ENCODE measurements at places on chromosomes 7 and 10.

GRCh38 chr7:107836237-107837144, 33.5 kb upstream of the SLC26A3 start:
- DNase-seq: no peak

- DNase-seq: no peak
Observed at GRCh38 chr7:43619213-43620012, 36.5 kb downstream of the STK17A start.

DNA sequence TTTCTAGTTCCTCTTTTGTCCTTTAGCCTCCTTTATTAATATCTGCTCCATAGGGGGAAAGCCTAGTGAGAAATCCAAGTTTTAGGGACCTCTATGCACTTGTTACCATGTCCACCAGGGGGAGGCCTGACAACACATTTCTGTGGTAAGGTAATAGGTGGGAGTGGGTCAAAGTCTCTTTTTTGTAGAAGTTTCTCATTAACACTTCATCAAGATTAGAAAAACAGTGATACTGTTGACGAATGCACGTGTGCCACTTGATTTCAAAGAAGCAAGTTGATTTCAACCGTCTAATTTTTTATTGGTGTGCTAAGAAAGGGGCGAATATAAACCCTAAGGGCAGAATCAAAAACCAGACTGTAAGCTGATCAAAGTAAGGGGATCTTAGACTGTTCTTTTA, 30.6 kb downstream of the CISD1 start:
- DNase-seq: peak; percentile 38

DNA sequence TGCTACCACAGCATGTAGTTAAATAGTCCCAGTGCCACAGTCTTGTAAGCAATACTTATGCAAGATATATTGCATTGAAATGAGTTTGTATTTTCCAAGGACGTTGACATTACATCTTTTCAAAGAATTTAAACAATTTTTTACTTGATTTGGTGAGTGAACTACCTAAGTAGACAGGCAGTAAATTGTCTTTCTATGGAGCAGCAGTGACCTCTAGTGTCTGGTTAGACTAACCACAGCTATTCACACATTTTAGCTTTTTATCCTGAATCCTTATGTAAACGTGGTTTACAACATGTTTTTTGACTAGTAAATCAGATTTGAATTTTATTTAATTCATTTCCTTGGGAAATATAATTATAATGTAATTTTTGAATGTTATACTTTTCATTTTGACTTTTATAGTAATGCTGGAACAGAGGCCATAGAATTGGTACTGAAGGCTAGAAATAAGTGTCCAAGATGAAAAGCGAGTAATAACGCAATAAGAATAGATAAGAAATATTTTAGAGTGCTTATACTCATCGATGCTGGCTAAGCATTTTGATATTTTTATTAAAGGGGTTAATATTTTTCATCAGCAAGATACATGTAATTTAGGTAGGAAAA, 5.6 kb downstream of the LRRTM3 start:
- DNase-seq: no peak

DNA sequence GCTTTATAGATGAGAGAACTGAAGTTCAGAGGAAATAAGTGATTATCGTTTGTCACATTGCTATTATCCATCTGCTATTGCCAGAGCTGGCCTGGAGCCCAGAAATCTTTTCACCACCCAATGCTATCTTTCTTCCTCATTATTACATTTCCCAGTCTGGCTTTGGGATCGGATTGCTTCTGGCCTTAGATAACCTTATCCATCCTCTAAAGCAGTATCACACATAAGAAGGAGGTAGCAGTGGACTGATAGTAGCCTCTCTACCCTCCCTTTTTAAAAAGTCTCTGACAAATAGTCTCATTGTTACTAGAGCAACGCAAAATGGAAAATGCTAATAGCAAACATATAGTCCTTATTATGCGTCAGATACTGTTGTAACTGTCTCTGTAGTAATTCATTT, 1.3 kb upstream of the CLDN12 start:
- no peak for DNase-seq

DNA sequence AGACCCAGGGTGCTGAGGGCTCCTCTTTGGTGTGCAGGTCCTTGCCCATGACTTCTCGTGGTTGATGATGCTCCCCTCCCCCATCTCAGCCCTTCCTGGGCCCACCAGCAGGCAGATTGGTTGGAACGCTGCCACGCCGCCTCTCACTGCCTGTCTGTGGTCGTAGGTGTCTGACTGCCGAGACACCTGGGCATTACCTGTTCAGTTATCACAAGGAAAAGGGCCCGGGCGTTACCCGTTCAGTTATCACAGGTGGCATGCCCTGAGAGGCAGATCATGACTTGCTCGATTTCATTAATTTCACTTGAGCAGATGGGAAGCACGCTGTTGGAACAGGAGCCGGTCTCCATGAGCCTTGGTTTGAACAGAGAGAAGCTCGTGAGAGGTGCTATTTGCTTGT, 42.5 kb downstream of the TACR2 start:
- DNase-seq: no peak

GRCh38 chr7:124101173-124101768, 68.4 kb upstream of the TMEM229A start:
- no peak for DNase-seq

DNA sequence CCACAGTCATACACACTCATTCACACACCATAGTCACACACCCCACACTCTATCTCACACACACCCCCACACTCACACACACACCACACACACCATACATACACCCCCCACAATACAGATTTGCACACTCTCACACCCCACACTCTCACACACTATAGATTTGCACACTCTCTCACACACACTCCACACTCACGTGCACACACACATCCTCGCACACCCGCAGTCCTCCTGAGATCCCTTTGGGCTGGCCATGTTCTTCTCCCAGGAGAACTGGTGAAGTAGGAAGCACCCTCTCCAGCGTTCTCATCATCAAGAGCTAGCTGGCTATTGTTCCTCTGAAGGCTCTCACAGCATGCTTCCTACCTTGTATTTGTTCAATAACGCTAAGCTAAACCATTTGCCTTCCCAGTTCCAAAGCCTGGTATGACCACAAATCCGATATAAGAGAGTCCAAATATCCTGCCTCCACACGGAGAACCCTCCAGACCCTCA, 86.2 kb downstream of the HECW1 start:
- no peak for DNase-seq

DNA sequence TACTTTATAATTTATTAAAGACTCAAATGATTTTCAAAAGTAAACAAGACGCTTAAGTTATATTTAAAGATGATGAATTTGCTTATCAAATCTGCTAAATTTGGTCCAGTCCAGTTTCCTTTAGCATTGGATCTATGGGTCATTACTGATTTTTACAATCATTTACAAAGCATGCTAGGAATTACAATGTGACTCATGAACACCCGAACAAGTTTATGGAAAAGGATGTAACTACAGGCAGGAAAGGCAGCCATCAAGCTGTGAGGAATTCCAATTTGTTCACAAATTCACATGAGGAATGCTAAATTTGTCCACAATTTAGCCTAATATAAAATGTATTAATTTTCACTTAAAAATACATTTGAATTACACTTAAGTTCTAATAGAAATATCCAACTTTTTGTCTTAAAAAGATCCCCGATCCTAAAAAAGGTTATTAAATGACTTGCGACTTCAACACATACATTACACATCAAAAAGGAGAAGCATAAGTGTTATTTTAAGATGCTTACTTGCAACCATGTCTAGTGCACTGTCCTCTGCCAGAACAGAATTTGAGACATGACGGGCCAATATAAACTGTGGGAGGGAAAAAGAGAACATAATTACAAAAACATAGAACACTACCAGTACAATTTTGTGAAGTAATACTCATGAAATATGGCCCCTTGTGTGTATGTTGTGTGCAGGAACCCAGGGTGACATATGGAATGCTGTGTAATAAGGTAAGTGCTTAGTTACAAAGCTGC, 194.2 kb upstream of the SLC26A5 start:
- DNase-seq: no peak

- DNase-seq: no peak
Observed at GRCh38 chr7:69277366-69277765, 320.9 kb upstream of the AUTS2 start.

GRCh38 chr10:8054494-8055407, at the start of gene GATA3:
GATA3 (plus strand) TSS chr10:8054688; CDS start chr10:8055656, 968 bp downstream.
- peak; percentile 64 for DNase-seq

- no peak for DNase-seq
Observed at GRCh38 chr7:45082831-45083331, 5.9 kb downstream of the NACAD start.

DNA sequence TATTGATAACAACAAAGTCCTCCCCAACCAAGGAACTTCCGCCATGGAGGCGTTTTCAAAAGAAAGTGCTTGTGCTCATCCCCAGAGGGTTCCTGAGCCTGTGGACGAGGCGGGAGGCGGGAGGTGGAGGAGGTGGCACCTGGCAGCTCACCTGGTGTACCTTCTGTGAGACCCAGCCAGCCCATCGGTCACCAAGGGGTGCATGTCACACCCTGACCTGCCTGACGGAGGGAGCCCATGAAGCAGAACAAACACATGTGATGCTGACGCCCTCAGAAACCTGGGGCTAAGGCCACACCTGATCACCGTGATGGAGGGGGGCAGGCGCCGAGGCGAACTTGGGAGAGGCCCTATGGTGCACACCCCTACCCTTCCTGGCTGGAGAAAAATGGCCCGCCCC, 458.8 kb downstream of the DNAJB6 start:
- no peak for DNase-seq

DNA sequence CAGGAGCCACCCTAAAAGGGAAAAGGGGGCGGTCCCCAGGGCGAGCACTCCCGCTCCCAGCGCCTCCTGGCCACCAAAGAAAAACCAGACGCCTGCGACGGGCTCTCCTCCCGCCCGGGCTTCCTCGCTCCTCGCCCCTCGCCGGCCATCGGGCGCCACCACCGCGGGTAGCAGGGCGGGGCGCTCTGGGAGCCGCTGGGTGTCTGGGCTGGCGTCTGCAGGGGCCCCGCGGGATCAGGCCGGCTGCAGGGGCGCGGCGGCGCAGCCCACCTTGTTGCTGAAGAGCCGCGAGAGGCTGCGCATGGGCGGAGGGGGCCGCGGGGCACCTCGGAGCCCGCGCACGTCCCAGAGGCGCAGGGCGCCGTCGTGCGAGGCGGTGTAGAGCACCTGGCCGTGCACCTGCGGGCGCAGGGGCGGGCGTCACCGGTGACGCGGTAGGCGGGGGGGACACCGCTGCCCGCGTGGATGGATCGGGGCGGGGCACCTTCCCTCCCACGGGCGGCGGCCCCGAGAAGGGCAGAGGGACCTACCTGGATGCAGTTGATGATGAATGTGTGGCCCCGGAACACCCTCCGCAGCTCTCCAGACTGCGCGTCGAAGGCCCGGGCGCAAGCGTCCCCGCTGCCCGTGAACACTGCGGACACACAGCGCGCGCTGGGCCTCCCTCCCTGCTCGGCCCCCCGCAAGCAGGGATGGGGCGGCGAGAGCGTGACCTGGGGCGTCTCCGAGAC, 28.3 kb downstream of the WDR86 start:
- no peak for DNase-seq

DNA sequence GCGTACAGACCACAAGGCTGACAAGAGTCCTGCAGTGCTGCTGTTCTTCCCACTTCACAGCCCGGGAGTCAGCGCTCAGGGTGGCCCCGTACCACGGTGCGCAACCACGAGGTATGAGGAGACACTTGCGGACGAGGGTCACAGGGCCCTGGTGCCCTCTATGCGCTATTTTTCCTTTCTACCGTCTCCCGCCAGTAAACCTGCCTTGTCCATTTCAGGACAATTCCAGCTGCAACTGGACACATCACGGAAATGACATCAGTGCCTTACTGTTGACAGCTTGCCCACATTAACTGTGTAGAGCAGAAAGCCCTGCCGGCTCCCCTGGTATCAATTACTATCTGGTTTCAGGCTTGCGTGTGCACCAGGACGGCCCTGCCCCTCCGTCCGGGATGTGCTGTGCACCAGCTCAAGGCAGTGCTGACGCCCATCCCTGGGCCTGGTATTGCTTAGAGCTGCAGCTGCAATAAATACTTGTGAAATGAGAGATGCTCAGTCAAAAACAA, 65.1 kb downstream of the ZRANB1 start:
- no peak for DNase-seq

- no peak for DNase-seq
Observed at GRCh38 chr7:133797818-133798520, 329.2 kb upstream of the LRGUK start.

- DNase-seq: no peak
Observed at GRCh38 chr10:32481606-32482005, 35.7 kb downstream of the CCDC7 start.

GRCh38 chr7:98475352-98475751, 74.5 kb upstream of the BAIAP2L1 start:
- DNase-seq: no peak

DNA sequence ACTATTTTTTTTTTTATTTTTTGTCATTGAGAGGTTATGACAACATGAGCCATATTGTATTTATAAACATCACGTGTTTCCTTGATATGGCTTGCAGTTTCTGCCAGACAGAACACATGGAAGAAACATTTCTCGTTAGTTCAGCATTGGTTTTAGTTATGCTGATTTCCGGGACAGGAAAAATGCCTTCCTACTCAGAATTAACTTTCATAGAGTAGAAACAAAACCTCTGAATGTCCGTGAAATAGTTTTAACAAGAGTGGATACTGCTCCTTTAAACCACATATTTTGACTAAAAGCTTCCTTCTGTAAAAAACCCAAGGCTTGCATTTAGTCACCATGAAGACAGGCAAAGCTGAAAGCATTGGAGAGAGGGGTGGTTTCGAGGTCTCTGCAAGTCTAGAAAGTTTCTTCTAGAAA, 240.4 kb downstream of the KIAA1217 start:
- no peak for DNase-seq

DNA sequence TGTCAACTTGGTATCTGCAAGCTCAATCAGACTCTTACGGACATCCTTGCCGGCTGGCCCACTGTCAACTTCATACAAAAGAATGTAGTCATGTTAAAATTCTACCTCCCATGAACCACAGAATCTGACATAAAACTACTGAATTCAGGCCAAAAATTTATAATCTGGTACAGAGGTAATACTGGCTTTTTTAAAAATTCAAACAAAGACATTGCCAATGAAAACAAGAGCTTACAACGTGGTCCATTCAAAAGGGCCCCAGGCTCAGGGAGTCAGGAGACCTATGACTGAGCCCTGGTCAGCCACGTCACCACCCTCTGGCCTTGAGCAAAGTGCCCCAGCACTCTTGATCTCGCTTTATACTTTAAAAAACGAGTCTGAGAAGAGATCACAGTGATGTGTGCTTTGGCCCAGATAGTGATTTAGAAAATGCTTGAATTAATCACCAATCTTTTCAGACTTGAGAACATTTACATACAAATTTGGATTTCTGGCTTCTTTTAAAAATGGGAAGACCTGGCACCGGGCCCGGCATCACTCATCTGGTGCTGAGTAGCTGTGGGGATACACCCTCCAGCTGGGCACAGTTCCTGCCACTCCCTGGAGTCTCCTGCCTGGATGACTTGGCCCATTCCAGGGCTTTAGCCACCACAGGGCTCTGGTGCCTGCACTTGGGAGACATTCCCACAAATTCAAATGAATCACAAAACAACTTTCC, 94.1 kb downstream of the PIP4K2A start:
- DNase-seq: no peak

All from activated CD4-positive, alpha-beta T cell treated with anti-CD3 and anti-CD28 coated beads for 24 hours (primary cell).